ENCODE measurements at places on chromosomes 11 and 22.

GRCh38 chr11:72758690-72759389 is 6.6 kb upstream of the ARAP1 start:
- peak overlapping the region; percentile 39 for H3K27ac ChIP-seq
- H3K27me3 ChIP-seq, result no peaks in the 10 kb centered on the region
- peaks cover 15% of the 10 kb centered on the region for H3K4me1 ChIP-seq
- H3K4me3 ChIP-seq, result no peak overlapping the region
- no peak for DNase-seq

DNA sequence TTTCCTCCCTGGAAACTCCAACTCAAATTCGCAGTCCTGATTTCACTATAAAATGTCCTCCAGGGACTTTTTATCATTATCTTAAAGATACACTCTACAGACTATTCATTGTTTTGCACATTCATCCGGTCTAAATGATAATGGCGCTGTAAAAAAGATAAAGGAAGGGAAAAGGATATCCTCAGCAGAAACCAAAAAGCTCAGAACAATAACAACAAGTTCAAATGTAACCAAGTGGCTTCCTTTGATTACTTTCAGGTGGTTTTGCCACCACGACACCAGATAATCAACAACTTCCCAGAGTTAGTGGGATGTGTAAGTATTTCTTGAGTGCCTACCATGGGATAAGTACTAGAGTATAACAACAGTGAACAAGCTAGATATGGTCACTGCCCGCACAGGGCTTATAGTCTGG is 26.3 kb downstream of the PRCP start:
- H3K4me3 ChIP-seq, result no peak overlapping the region
- peaks cover 20% of the 10 kb centered on the region for H3K36me3 ChIP-seq
- no peak for DNase-seq
- no peaks in the 10 kb centered on the region for H3K27me3 ChIP-seq
- peaks cover 13% of the 10 kb centered on the region for H3K4me1 ChIP-seq

DNA sequence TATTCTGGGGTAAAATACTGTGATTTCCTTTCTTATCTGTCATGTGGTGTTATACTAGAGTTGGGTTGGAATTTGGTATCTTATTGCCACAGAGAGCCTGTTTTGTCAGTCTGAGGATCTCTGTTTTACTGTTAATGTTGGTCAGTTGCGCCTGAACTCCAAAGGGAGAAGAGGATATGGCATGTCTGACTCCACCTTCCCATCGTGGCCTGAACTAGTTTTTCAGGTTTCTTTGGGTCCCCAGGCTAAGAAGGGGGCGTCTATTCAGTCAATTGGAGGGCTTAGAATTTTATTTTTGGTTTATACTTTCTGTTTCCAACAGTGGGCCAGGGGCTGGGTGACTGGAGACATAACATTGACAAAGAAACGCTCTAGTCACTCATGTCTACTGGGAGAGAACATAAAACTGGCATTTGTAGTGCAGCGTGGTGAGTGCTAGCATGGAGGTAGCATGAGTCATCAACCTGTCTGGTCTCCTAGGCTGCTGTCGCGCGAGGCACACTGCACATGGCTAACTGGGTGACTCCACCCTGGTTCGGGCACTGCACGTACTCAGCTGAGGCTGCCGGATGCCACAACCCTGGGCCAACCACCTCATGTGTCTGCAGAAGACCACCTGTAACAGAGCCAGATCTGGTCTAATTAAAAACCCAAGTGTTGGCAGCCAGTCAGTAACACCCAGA is 120.1 kb upstream of the OR9Q1 start:
- peaks cover 13% of the 10 kb centered on the region for H3K4me1 ChIP-seq
- no peak overlapping the region for H3K4me3 ChIP-seq
- no peak for DNase-seq

GRCh38 chr11:1670905-1671371 is 26.1 kb upstream of the KRTAP5-6 start:
- no peak overlapping the region for H3K27ac ChIP-seq
- peaks cover 36% of the 10 kb centered on the region for H3K4me1 ChIP-seq
- no peaks in the 10 kb centered on the region for H3K36me3 ChIP-seq
- no peak overlapping the region for H3K4me3 ChIP-seq

- no peak overlapping the region for H3K4me3 ChIP-seq
- H3K36me3 ChIP-seq, result no peaks in the 10 kb centered on the region
- peaks cover 68% of the 10 kb centered on the region for H3K27me3 ChIP-seq
- DNase-seq, result no peak
- H3K4me1 ChIP-seq, result no peaks in the 10 kb centered on the region
- H3K27ac ChIP-seq, result no peak overlapping the region
Measured at GRCh38 chr11:119513806-119514170, 90.8 kb upstream of the THY1 start.

All from mesothelial cell of epicardium (in vitro differentiated cells).